ENCODE measurements at places on chromosomes 11 and 22.

DNA sequence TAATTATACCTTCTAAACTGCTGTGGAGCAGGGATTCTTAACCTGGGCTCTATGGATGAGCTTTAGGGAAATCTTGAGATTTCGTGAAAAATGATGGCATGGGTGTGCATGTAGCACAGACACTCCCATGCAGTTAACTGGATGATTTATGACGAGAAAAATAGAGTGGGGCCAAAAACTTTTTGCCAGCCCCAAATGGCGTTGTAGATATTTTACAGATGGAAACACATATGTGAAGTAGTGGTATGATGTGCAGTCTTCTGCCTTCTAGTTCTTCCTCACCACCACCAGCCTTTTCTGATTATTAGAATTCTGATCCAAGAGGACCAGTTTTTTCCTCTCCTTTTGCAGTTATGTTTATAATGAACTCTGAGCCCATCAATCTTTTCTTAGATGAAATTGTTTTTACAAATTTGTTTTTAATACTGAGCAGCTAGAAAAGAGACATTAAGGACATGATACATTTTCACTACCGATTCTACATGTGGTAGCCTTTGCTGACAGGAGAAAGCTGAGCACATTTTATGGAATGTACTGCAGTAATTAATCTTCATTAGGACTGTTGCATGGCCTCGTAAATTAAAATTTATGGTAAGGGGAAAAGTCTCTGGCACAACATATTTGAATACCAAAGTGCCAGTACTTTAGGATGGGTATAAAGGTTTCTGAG is 261.4 kb downstream of the DDX10 start:
- no peak for DNase-seq

DNA sequence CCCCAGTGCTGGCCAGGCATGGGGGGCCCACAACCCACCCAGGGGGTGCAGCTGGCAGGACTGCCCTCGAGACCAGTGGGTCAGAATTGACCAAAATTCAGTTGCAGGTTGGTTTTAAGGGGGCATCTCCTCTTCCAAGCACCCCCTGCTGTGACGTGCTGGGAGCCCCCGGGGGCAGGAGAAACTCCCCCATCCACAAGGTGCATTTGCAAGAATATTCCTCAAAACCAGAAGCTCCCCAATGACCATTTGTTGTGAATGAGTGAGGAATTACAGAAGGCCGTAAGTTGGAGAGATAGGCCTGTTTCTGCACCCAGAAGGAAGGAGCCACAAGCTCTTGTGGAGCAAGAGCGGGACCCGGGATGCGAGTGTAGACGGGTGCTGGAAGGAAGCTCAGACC is 414.5 kb downstream of the BRD1 start:
- no peak for DNase-seq

DNA sequence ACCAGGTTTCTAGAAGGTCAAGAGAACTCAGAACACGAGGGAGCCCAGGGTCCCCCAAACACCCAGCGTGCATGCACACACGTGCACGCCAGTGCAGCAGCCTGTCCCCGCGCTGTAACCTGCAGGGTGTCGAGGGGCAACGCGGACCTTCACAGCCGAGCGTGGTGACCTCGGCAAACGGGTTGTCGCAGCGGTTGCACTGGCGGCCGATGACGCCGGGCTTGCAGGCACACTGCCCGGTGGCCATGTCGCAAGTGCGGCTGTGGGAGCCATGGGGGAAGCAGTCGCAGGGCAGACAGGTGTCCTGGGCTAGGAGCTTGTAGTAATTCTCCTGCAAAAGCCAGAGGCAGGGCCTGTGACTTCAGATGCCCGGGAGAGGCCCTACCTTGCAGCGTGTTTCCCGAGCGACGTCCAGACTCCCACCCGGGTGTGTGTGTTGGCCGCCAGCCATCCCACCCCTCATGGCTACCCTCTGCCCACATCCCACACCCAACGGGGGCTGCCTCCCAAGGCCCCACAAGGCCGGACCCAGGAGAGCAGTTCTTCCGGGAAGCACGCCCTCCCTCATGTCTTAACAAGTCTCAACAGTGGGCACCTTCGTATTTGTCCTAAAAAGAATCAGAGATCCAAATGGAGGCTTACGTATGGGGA is 56.1 kb downstream of the TRMU start:
- DNase-seq: no peak

GRCh38 chr11:1327064-1327460 is 17.6 kb upstream of the TOLLIP start:
- no peak for DNase-seq

DNA sequence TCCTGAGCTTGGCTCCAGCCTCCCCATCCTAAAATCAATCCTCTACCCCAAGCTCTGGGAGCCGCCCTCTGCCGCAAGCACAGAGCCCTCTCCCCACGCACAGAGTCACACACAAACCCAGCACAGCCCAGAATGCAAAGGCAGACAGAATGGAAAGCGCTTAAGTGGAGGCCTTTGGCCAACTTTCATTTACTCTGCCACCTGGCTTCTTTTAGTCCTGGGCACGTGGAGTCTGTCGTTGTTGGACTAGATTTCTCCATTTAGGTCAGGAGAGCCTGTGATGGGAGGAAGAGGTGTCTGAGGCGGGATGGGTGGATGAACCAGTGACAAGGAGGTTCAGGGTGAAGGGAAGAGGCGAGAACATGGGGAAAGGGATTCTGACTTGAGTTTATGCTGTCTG is 191.7 kb downstream of the DSCAML1 start:
- no peak for DNase-seq

- no peak for DNase-seq
These were observed 4.0 kb upstream of the MCAM start for GRCh38 chr11:119320776-119321524.

DNA sequence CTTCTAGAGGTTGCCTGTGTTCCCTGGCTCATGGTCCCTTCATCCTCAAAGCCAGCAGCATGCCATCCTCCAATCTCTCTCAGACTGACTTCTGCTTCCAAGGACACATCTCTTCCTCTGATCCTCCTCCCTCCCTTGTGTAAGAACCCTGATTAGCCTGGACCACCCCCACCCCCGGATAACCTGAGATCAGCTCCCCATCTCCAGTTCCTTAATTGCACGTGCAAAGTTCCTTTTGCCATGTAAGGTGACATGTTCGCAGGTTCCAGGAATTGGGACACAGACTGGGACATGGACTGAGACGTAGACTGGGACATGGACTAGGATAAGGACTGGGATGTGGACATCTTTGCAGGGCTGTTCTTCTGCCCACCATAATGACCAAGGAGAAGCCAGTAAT is 925.3 kb downstream of the TBC1D22A start:
- no peak for DNase-seq

DNA sequence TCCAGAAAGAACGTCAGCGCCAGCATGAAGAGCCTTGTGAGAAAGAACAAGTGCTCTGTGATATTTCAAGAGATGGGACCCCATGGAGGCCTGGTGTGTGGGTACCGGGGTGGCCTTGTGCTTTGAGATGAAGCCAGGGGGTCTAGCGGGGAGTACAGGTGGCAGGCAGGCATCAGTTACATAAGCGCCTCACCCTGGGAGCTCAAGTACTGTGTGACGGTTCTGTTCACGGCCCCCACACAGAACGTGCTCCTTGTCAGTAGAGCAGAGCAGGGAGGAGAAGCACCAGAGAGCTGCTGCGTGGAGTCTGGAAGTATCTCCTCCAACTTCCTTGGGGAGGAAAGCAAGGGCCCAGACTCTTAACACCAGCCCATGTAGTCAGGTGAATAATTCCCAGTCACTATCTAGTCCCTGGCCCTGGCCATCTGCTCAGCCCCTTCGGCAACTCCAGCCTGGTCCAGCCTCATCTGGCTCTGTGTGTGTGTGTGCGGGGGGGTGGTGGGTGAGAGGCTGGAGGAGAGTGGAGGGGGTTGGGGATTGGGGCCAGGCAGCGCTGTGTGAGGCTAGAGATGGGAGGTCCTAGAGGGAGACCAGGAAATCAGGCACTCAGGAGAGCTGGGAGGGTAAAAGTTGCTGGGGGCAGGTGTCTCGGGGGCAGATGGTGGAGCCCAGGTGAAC is 32.4 kb downstream of the MCM5 start:
- peak; percentile 53 for DNase-seq

Measured in pons (tissue), 1 donor.